H9 (cell line): ENCODE measurements at places on chromosomes 7 and 10.
A peak's percentile ranks its signal among the peaks of the same experiment; 100 is the strongest.

DNA sequence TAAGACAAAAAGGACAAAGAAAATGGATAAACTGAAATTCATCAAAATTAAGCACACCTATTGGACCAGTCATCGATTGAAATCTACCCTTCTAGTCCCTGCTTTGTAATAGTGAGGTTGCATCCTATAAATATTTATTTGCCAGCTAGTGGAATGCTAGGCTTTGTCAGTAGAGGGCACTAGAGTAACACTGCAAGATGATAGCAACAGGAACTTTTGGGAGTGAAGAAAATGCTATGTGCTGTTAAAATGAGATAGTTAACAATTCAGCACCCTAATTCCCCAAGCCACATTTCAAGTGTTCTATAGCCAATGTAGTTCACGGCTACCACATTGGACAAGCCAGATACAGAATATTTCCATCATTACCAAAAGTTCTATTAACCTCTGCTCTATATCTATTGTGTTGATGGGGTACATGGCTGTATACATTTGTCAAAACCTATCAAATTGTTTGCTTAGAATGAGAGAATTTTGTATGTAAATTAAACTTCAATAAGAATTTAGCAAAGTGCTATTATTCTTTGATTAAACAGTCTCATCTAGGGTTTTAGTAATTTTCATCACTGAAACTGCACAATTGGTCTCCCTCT lies 69.8 kb downstream of the LSMEM1 start:
- DNase-seq, result no peak

DNA sequence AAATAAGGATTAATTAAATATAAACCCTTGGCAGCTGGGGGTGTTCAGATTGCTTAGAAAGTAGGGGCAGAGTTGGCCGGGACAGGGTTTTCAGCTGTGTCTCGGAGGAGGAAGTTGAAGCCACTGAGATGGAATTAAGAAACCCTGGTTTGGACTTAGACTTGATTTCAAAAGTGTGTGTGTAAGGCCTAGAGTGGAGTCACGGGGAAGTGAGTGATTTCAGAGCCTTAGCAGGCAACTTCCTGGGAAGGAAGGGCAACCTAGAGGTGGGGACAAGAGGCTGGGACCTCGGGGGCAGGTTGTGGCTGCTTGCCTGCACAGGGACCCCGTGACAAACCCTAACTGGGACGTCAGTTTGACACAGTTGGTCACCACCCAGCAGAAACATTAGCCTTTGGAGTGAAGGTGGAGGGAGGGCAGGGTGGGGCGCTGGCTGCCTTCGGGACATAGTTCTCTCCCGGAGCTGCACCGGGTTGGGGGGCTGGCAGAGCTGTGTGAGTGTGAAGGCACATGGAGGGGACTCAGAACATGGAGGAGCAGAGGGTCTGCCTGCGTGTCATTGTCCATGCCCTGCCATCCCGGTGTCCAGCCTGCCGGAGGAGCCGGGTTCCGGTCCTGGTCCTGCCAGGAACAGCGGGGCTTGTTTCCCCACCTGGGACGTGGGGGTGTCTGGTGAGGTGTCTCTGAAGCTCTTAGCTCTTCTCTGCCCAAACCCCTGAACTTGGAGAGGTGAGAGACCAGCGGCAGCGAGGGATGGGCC lies 1.8 kb downstream of the BRI3 start:
- no peak for DNase-seq

DNA sequence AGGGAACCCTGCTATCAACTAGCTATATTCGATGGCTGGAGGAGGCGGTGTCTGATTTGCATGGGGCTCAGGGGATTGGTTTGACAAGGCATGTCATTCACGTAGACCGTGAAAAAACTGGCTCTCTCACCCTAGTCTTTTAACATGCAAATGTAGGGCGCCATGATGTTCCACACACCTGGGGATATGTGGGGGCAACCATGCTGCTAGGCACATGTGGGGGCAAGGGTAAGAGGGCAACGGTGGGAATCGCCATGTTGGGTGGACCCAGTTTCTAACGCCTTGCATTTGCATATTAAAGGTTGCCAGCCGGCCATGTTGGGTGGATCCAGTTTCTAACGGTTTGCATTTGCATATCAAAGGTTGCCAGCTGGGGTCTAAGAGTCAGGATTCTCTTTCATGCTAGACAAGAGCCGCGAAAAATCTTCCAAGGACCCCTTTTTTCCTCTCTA lies 419.2 kb upstream of the NFE2L3 start:
- DNase-seq, result peak; percentile 92

DNA sequence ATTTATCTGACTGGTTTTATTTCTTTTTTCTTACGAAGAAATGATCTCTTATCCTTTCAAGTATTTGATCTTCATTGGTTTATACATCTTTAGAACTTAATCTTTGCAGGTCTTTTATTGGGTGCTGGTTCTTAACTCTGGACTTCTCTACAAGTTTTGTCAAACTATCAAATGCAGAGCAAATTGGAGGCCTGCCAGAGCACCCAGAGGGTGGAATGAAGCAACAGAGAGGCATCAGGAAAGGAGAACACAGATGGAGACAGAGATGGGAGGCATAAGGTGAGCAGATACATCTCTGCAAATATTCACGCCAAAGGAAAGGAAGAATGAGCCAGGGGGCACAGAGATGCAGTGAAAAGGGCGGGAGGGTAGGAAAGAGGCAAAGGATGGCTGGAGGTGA lies 130.3 kb downstream of the PKD1L1 start:
- no peak for DNase-seq

- no peak for DNase-seq
These were observed 154.3 kb downstream of the SLIT1 start for GRCh38 chr10:97031459-97031858.

GRCh38 chr10:75049316-75050148 lies 61.9 kb upstream of the SAMD8 start:
- no peak for DNase-seq

GRCh38 chr7:121777672-121778071 lies 95.3 kb upstream of the PTPRZ1 start:
- DNase-seq, result no peak

DNA sequence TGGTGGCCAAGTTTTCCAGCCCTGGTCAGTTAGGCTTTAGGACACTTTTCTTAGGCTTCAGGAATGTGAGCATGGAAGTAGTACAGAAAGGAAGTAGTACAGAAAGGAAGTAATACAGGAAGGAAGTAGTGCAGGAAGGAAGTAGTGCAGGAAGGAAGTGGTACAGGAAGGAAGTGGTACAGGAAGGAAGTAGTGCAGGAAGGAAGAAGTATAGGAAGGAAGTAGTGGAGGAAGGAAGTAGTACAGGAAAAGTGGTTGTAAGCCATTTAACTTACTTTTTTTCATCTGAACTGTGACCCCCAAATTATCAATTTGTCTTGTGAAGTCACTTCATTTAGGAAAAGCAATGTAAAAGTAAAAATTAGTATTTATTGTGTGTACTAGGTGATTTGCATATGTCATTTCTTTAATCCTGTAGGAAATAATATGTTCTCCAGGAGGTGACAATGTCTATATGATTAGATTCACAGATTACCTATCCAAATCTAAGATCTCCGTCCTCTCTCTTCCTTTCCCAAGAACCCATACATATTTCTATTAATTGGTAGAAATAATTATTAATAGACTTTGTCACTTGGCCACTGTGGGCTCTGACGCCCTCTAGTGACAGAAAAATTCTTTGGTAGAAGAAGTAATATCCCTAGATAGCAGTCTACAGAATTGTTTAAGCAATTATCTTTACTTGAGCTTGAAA lies 3.9 kb upstream of the FAS start:
- no peak for DNase-seq

- no peak for DNase-seq
These were observed 184.8 kb downstream of the CXCL12 start for GRCh38 chr10:44199991-44200655.

DNA sequence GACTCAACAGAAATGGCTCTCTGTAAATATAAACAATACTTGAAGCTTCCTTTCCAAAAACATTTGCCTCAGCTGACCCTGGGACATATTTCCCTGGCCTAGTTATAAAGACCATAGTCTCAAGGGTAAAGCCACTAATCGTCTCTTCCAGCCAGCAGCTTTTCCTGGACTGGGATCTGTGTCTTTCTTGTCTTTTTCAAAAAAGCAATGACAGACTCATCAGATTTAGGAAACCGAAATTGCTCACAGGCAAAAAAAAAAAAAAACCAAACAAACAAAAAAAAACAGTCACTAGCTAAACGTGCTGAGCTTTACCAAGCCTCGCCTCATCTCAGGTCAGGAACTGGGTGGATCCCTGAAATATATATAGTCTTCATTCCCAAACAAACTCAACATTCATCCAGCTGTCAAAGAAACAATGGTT lies 23.5 kb downstream of the STN1 start:
- no peak for DNase-seq
